Activated T-helper 17 cell treated with anti-CD3 and anti-CD28 coated beads, Interleukin-2, amount 50 U/mL, for 72 hours (primary cell): ENCODE measurements at places on chromosomes 13 and 19.

GRCh38 chr19:49335784-49336481, 727 bp downstream of the CD37 start:
- peak; percentile 32 for ATAC-seq

- no peak for ATAC-seq
These were observed 194.7 kb downstream of the ZNF536 start for GRCh38 chr19:30566681-30567420.

DNA sequence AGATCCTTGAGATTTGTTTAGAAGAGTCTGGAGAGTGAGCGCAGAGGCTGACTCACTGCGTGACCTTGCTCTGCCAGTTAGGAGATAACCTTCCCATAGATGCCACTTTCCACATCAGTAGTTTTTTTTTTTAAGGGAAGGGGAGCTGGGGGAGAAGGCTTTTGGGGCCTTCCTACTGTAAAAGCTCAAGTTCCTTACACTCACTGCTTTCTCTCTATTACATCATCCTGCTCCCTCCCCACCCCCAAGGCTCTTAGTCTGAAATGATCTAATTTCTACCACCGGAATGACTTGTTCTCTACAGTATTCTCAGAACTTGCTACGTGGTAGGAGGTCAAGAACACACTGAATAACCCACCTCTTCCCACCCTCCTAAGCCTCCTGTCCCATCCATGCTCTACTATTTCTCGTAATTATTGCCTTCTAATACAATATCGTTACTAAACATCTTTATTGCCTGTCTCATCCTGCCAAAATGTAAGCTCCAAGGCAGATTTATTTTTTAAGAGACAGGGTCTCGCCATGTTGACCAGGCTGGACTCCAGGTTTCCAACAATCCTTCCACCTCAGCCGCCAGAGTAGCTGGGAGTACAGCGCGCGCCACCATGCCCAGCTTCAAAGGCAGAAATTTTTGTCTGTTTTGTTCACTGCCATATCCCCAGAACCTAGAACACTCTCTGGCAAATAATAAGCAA, 1.2 kb downstream of the LONP1 start:
- ATAC-seq: peak; percentile 60

DNA sequence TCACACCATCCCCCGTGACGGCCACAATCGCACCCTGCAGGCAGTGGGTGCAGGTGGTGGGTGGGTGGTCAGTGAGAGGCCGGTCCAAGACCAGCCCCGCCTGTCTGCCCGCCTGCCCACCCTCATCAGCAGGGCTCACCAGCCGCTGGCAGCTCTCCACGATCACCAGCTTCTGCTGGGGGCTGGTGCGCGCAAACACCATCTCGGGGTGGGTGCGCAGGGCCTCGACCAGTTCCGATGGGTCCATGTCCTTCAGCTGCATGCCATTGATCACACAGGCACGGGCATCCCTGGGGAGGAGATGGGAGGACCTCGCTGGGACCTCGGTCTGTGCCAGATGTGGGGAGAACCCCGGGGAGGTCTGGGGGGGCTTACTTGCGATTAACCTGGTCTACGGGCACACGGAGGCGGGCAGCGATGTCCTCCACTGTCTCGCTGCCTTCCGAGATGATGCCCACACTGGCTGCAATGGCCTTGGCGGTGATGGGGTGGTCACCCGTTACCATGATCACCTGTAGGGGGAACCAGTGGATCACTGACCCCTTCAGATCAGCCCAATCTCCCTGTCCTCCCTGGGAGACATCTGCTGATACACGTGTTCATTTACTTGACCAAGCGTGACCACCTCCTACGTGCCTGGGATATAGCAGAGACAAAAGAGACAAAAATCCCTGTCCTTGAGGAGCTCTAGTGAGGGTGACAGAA, 8.0 kb downstream of the ATP4A start:
- ATAC-seq: no peak

DNA sequence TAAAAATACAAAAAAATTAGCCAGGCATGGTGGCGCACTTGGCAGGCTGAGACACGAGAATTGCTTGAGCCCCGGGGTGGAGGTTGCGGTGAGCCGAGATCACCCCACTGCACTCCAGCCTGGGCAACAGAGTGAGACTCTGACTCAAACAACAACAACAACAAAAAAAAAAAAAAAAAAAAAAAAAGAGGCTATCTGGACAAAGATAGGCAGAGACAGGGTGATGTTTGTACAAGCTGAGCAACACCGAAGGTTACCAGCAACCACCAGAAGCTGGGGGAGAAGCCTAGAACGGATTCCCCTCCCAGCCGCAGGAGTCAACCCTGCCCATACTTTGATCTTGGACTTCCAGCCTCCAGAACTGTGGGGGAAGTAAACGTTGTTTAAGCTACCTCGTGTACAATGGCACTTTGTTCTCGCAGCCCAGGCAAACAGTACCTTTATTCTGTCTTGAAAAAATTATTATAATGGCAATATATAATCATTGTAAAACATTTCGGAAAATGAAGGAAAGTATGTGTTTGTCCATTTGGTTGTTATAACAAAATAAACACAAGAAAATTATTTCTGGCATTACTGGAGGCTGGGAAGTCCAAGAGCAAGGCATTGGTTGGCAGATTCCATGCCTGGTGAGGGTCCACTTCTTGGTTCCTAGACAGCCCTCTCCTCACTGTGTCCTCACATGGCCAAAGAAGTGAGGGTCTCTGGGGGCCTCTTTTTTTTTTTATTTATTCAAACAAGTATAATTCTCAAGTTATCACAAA, 39.8 kb upstream of the LATS2 start:
- no peak for ATAC-seq

- ATAC-seq: no peak
These were observed 31.9 kb upstream of the CPB2 start for GRCh38 chr13:46136688-46137087.
